Motor neuron (in vitro differentiated cells): ENCODE measurements at places on chromosomes 11 and 22. TPM values are rescaled to one million over a fixed set of nuclear protein-coding genes. Genes with fewer than 3 reads are reported as not detected.

GRCh38 chr22:38467438-38467903 lies 425 bp upstream of the KDELR3 start:
- ATAC-seq = peak; percentile 12

DNA sequence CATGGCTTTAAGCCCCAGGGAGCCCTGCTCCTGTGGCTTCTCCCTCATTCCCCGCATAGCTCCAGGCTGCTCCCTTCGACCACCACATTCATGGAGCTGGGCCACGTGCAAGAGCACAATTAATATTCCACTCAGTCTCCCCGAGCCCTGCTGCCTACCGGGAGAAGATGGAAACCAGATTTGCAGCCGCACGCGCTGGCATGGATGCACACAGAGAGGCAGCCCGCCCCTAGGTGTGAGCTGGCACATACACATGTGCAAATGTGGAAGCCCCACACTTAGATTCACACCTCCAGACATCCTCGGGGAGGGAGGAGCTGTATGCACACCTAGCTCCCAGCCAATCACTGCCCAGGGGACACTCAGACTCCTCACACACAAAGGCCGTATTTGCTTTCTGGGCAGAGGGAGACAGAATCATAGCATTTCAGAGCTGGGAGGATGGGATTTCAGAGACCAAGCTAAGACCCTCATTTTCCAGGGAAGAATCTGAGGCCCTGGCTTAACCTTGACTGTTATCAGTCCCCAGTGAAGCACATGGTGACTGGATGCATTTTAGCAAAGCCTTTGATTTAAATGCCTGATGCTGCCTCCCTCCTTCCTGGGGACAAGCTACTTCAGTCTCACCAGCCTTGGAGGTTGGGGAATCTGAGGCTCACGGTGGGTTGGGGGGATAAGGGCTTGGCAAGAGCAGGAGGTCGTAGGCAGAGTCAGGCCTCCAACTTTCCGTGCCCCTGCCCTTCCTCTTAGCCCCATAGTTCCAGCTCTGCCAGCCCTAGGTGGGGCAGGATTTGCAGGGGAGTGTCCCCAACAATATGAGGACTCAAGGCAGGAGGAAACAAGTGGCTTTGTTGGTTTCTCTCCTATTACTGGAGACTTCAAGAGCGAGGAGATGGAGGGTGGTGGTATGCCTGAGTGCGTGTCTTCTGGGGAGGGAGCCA lies 5.3 kb upstream of the CREB3L1 start:
- ATAC-seq = peak; percentile 71

The AAMDC gene
- total RNA-seq = 32.7 and 38.6 TPM in 2 replicates

GRCh38 chr11:32704261-32704660 lies 90.2 kb downstream of the CCDC73 start:
- no peak for ATAC-seq

DNA sequence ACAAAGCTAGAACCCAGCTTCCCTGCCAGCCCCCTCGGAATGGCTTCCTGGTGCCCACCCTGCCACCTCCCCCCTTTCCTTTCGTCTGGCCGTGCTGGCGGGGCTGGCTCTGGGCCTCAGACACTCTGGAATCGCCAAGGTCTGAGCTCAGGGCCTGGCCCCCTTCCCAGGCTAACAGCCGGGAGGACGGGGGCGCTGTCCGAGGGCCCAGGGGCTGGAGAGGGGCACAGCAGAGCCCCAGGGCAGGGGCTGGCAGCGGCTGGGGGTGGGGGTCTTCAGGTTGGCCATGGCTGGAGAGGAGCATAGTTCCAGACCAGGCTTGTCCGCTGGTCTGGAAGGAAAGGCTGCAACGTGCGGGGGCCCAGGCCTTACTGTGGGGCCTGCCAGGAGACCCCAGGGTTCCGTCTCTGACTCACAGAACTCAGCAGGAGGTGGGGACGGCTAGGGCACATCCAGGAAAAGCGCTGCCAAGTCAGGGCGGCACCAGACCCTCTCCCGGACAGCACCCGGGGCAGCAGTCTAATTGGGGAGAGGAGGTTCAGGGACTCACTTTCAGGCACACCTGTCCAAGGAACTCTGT lies 861 bp upstream of the LTBP3 start:
- no peak for ATAC-seq

DNA sequence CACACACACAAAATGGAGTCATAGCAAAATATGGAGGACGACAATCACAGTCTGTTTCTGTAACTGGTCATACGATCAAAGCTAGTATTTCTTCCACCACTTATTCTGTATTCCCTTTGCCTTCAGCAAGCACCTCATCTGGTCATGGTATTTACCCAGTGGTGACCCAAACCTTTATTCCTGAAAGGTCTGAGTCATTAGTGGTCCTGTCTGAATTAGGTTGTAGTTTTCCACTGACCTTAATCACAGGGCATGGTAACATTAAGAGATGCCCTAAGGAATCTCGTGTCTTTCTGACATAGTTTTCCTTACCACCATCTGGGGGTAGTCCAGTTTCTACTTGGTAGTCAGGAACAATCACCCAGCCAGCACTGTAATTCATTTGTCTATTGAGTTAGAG lies 54.8 kb upstream of the CEP295 start:
- ATAC-seq = no peak

The PAX6 gene
- total RNA-seq = 8.6 and 10.6 TPM in 2 replicates

- no peak for ATAC-seq
Observed at GRCh38 chr11:8222820-8223512, 40.7 kb downstream of the LMO1 start.

GRCh38 chr11:132245403-132246385 lies 875.3 kb downstream of the NTM start:
- peak; percentile 83 for ATAC-seq

DNA sequence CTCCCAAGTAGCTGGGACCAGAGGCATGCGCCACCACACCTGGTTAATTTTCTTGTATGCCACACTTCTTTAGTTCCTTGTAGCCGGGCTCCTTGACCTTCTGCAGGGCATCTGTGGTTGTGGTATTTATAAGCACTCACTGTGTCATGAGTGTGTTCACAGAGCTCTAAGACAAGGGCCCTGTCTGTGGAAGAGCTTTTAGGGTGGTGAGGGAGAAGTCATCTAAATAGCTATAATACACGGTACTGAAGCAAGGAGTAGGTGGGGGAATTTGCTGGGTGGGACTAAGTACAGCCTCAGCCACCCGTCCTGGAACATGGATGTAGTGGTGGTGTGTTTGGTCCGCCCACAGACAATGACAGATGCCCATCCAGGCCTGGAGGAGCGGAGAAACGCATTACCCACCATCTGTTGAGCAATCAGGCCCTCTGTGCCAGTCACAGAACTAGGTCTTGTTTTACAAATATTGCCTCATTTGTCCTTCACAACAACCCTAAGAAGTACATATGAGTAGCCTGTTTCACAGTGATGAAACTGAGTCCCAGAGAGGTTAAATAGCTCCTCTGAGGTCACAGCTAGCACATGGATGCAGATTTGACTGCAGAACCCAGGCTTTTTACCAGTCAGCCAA lies 10.1 kb downstream of the ACO2 start:
- ATAC-seq = peak; percentile 23

The CD3E gene
- 0.17 and 0.32 TPM in 2 replicates for total RNA-seq

DNA sequence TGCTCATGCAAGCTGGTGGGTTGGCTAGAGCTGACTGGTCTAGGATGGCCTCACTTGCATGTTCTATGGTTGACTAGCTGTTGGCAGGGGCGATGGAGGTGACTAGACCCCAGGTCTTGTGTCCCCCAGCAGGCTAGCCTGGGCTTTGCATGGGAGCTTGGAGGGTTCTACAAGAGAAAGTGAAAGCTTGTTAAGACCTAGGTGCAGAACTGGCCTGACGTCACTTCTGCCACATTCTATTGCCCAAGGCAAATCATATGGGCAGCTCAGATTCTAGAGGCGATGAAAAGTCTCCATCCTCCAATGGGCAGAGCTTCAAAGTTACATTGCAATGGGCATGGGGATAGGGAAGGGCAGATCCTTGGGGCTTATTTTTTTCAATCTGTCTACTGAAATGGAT lies 170.9 kb downstream of the MIAT start:
- ATAC-seq = peak; percentile 58

DNA sequence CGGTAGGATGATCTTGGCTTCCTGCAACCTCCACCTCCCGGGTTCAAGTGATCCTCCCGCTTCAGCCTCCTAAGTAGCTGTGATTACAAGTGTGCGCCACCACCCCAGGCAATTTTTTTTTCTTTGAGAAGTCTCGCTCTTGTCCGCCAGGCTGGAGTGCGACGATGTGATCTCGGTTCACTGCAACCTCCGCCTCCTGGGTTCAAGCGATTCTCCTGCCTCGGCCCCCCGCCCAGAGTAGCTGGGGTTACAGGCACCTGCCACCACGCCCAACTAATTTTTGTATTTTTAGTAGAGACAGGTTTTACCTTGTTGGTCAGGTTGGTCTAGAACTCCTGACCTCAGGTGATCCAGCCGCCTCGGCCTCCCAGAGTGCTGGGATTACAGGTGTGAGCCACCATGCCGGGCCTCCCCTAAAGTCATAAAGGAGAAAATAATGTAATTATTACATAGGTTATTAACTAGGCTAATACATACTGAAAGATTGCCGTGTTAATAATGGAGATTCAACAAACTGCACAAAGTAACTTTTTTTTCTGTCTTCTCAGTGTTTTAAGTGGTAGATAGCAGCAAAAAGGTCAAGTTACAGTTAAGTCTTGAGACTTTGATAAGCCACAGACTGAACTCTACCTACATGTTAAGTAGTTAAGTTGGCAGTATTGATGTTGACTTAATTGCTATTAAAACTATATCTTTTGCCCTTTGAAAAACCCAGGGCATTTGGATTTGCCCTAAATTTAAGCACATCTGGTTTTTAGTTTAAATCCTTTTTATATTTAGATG lies 3.9 kb downstream of the CAPRIN1 start:
- ATAC-seq = no peak

The OTOG gene
- 0.09 and 0.77 TPM in 2 replicates for total RNA-seq

DNA sequence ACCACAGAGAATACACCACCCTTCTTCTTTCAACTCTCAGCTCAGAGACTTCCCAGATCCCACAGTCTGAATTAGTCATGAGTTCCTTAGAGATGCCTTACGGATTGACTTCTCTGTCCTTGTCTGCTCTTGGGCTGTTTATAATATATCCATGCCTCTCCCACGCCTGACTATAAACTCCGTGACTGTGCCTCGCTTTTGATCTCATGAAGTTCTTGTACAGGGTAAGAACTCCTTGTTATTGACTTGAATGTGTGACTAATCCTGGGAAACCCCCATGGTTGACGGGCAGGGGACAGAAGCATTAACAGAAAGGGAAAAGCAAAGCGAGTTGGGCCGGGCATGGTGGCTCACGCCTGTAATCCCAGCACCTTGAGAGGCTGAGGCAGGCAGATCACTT lies 62.4 kb upstream of the POU2AF1 start:
- ATAC-seq = peak; percentile 64

DNA sequence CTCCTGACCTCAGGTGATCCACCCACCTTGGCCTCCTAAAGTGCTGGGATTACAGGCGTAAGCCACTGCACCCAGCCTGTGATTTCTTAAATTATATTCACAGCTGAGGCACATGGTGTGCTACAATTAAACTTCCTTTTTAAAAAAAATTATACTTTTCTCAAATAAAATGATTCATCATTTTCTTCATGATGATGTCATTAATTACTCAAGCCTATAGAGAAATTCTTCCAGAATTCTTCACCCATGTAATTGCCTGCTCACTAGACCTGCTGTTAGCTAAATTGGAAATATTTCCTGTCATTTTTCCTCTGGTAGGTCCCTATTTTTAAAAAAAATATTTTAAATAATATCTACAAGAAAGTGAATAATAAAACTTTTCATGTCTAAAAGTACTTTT lies 440.0 kb upstream of the ANO3 start:
- ATAC-seq = no peak

The NOX4 gene
- total RNA-seq = 2.1 and 2.4 TPM in 2 replicates

DNA sequence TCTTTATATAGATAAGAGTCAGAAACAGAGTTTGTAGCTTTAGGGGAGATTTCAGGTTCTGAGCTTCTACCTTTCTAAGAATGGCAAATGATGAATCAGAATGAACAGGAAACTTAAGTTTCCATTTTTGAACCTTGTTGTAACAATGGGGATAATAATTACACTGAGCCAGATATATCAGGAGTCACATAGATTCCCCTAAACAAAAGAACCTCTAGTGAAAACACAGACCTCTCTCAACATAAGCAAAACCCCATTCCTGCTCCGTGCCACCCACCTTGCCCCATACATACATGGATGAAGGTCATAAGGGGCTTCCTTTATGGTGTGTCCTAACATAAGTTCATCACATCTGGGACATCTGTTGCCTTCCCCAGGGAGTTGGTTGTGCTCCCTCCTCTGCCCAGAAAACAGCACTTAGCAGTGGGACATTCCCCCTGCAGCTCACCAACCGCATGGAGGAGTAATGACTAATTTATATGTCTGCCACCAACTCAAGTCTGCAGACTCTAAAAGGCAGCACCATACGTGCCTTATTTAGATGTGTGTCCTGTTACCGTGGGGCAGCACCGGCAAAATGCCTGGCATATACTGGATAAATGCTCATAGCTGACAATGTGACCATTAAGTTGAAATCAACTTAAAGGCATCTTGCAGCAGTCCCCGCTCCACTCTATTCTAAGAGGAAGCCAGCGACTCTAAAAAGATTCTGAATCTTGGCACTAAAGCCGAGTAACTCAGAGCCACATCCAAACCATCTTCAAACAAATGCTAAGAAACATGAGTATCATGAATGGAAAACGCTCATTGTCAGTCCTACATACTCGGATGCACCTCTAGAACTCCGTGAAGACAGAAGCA lies 8.0 kb downstream of the JAML start:
- no peak for ATAC-seq

DNA sequence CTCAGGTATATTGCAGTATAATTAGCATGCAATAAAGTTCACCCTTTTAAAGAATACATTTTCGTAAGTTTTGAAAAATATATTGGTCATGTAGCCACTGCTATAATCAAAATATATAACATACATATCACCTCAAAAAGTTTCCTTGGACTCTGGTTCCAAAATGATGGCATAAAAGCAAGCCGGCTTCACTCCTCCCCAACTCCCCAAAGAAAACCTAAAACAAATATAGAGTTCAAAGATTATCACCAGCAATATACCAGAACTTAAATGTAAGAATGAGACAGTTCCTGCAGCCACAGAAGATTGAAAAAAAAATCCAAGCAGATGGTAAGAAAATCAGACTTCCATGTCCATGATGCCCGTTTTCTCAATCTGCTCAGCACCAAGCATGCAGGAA lies 104.3 kb downstream of the APIP start:
- ATAC-seq = no peak

The OR9Q2 gene
- total RNA-seq = 0.37 TPM in 1 of 2 replicates, not detected in the other

DNA sequence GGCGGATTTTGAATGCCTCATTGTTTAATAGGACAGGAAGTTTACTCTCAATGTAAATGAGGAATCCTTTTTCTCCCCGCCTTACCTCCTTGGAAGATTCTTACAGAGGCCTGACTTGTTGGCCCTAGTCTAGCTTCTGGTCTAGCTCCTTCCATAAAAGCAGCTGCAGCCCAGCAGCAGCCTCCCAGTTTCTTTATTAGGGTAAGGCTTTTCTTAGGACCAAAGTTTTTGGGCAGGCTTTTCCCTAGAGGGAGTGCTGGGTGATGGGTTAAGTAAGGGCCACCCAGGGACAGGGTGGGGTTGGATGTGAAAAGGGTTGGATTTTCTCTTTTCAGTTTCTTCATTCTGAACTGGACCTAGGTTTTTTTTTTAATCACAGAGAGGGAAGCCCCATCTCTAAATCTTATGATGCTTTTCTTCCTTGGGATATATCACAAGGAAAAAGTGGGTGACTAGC lies 49.7 kb downstream of the LIF start:
- ATAC-seq = no peak
